Tibial artery (tissue), 4 donors: ENCODE measurements at places on chromosomes 12 and 14.

DNA sequence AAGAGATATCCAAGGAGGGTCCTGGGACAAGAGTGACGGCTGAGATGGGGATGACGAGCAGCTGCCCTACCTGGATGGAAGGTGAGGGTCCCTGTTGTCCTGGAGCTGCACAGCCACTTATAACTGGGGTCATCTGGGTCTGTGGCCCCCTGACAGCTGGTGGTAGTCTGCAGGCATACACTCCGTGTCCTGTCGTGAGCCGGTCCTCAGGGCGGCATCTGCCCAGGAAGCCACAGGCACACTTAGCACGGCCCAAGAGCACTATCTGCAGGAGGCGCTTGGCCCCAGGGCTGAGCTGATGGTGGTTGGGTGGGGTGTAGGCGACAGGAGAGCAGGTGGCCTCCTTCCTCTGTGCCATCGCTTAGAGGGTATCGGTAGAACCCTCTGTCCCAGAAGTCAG is 248.1 kb downstream of the CACNA1C start:
- no peak overlapping the region for H3K4me3 ChIP-seq
- no peak for DNase-seq
- H3K36me3 ChIP-seq, result no peaks in the 10 kb centered on the region
- peak overlapping the region; percentile 81 for H3K27ac ChIP-seq

DNA sequence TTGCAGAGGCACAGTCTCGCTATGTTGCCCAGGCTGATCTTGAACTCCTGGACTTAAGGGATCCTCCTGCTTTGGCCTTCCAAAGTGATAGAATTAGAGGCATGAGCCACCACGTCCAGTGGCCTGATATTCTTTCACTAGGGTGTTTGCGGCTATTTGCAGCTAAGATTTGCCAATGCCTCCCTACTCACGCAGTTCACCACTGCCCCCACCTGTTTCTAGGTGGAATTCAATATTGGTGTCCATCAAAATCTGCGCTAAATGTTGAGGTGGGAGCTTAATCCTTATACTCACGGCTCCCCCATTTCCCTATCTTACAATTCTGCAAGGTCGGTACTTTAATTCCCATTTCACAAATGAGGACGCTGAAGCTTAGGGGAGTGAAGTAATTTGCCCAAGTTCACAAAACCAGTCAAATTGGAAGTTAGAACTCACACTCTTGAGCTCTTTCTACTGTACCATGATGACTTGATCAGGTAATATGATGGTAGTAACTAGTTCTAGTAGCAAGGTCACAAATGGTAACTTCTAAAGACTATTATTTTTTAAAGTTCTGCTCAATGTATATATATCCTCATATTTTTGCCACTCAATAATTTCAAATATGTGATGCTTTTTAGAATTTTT is 22.1 kb upstream of the LRRC9 start:
- H3K4me3 ChIP-seq, result no peak overlapping the region
- H3K36me3 ChIP-seq, result no peaks in the 10 kb centered on the region
- no peak overlapping the region for H3K27ac ChIP-seq
- H3K27me3 ChIP-seq, result no peaks in the 10 kb centered on the region
- no peaks in the 10 kb centered on the region for H3K4me1 ChIP-seq

- H3K4me1 ChIP-seq, result peaks cover 71% of the 10 kb centered on the region
- no peak overlapping the region for H3K4me3 ChIP-seq
- no peaks in the 10 kb centered on the region for H3K27me3 ChIP-seq
- DNase-seq, result no peak
- H3K27ac ChIP-seq, result peak overlapping the region; percentile 88
- H3K36me3 ChIP-seq, result no peaks in the 10 kb centered on the region
These were observed 19.7 kb upstream of the IFT81 start for GRCh38 chr12:110104188-110105094.

- H3K36me3 ChIP-seq, result no peaks in the 10 kb centered on the region
- H3K27me3 ChIP-seq, result no peaks in the 10 kb centered on the region
- H3K4me3 ChIP-seq, result no peak overlapping the region
- no peak for DNase-seq
These were observed 11.9 kb upstream of the KLRB1 start for GRCh38 chr12:9619411-9620179.

- DNase-seq, result no peak
- no peak overlapping the region for H3K4me3 ChIP-seq
These were observed 3.1 kb downstream of the C14orf39 start for GRCh38 chr14:60482743-60483142.

- H3K36me3 ChIP-seq, result peaks cover 67% of the 10 kb centered on the region
- no peaks in the 10 kb centered on the region for H3K4me1 ChIP-seq
- H3K27me3 ChIP-seq, result no peaks in the 10 kb centered on the region
- H3K4me3 ChIP-seq, result no peak overlapping the region
- no peak for DNase-seq
- no peak overlapping the region for H3K27ac ChIP-seq
These were observed 7.7 kb downstream of the ZNF605 start for GRCh38 chr12:132948146-132949066.
